ENCODE measurements at places on chromosomes 4 and X.

DNA sequence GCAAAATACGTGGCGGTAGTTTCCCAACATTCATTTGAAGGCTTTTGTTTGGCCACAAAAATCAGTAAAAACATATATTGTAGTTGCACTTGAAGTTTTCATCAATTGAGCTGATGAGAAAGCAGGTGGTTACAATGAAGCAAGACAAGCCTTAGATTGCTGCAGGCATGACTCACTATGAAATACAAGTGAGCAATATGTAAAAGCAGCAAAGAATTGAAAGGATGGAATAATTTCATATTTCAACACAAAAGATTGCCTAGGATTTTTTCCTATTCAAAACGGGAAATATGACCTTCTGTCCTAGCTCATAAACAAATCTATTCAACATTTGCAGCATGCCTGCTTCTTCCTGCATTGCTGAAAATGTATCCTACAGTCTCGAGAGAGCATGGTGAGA lies 190.9 kb upstream of the BANK1 start:
- no peak for DNase-seq

DNA sequence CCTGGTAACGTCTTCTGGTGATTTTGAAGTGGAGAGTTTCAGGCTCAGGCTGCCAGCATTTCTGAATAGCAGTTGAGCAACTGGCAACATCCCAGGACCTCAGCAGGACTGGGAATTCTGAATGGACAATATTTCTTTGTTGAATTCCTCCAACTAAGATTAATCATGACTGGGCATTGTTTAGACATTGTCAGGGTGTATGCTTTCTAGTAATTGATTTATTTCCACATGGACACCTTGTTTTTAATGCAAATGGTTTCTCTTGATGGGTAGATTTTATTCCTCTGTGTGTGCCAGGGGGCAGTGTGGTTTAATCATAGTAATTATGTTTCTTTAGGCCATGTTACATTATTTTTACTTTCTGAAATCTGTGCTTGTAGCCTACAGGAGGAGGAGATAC lies 1004.7 kb upstream of the LCORL start:
- no peak for DNase-seq

GRCh38 chrX:154441984-154442707 lies 1.8 kb upstream of the FAM50A start:
- DNase-seq = no peak

DNA sequence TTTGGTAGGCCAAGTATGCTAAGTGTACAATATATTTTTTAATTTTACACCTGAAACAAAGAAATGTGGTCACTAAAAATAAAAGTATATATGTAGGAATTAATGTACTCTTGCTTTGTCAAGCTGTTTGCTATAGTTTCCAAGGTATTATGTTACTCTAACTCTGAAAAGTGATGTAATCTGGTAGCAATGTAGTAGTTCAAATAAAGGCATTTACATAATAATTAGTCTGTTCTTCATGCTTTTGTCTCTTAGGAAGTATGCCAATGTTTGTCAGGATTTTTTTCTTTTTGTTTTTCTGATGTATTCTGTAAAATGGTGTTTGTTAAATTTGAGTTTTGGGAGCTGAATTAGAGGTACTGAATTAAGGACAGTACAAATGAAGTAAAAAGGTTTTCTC lies 89.5 kb downstream of the PLS3 start:
- DNase-seq = no peak

DNA sequence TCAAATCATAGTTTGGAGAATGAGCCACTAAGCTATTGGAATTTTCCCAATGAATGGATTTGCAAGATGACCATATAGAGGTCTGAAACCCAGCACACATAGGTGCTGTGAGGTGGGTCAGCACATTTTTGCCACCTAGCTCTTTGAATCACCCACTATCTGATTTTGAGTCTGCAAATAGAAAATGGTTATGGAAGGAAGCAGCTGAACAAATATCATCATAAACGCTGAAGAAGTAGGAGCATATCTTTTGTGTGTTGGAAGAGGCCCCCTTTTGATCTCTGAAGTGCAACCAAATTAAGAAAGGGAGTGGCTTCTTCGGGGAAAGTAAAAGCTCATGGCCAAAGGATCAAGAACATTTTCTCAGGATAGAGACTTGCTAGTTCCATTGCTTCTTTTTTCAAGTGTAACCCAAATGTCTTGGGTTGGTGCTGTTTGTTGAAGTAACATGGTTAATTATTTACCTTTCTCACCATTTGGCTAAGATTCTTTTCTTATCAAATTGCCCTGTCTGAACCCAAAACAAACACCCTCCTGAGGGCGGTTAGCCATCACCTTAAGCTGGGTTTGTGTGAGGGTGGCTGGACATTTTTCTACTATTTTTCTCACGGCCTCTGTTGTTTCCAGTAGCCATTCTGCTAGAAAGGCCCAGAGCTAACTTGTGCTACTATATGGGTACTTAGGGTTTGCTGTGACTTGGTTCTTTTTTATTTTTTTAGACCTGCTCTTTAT lies 18.4 kb upstream of the SORBS2 start:
- DNase-seq = no peak

GRCh38 chrX:102959471-102959870 lies 22.4 kb downstream of the RAB40AL start:
- DNase-seq = no peak

GRCh38 chr4:82903737-82904136 lies 3.2 kb downstream of the THAP9 start:
- no peak for DNase-seq

DNA sequence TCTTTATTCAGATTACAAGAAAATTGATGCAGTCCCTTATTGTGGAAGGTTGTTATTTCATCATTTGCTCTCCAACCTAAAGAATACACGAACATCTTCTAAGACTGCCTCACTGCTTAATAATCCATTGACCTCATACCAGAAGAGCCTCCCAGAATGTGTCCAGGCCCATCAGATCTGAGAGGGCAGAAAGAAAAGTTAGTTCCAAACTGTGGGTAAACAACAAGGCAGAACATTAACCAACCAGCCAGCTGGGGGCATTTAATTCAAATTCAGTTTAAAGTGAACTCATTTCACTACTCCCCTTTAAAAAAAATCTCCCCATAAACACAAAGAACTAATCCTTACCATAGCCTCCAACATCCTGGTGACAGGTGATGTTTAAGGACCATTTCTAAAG lies 13.8 kb downstream of the GPC4 start:
- no peak for DNase-seq

DNA sequence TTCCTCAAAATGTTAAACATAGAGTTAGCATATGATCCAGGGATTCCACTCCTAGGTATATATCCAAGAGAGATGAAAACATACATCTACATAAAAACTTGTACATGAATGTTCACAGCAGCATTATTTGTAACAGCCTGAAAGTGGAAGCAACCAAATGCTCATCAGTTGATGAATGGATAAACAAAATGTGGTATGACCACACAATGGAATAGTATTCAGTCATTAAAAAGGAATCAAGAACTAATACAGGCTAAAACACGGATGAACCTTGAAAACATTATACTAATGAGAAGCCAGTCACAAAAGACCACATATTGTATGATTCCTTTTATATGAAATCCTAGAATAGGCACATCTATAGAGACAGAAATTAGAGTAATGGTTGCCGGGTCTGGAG lies 42.7 kb upstream of the IQSEC2 start:
- DNase-seq = no peak

DNA sequence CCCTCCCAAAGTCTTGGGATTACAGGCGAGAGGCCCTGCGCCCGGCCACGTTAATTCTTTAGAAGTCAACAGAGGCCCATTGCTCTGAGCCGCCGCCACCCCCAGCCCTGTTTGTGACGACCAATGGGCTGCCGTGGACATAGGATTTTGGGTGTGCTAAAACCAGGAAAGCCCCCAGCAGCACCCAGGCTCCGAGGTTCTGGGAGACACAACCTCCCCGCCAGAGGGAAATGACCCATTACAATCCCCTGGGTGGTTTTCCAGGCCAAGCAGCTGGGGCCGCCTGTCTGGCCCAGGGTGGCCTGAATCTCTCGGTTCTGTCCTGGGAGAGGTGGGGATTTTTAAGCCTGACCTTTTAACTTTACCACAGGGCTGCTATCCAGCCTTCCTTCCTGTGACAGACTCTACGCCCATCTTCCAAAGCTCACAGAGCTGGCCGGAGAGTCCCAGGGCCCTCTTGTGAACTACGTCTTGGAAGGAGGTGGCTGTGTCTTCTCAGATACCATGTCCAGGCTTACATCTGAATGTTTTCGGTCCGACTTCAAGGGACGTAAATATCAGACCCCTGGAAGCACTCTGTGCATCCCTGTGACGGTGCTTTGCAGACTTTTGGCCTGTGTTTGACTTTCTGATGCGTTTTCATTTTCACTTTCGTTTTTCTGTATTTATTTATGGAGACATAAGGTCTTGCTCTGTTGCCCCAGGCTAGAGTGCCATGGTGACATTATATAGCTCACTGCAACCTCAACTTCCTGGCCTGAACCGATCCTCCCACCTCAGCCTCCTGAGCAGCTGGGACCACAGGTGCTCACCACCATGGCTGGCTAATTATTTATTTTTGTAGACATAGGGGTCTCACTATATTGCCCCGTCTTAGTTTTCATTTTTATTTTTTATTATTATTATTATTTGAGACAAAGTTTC lies 36.0 kb downstream of the P2RY8 start:
- peak; percentile 66 for DNase-seq

DNA sequence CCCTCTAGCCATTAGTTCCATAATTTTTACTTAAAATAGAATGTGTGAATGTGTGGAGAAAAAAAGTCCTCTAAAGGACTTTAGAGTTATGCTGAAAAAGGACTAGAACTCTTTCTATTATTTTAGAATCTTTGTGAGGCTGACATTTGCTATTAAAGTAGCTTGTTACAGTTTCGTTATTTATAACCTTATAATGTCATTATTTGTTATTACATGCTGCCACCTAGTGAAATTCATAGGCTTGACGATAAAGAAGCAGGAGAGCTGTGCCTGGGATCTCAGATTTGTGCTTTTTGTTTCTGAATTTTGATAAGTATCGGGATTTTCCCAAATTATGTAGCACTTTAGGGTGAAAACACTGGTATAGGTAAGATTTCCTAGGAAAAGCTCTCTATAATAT lies 38.5 kb upstream of the TAPT1 start:
- DNase-seq = no peak

DNA sequence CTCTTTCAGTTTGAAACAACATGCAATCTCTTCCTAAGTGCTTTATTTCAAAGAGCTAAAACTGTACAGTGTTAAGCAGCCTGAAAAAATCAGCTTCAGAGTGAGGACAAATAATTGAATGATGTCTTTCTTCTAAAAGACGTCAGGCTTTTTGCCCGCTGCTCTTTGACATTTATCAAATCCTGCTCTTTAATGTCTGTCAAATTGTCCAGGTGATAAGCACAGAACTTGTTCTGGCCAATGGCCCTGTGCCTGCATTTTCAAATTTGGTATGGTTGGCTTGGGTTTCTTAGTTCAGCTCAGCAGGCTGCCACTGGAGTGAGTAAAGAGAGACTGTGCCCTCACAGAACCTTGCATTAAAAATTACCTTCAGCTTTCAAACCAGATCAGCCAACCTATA lies 712.9 kb upstream of the LCORL start:
- DNase-seq = no peak

DNA sequence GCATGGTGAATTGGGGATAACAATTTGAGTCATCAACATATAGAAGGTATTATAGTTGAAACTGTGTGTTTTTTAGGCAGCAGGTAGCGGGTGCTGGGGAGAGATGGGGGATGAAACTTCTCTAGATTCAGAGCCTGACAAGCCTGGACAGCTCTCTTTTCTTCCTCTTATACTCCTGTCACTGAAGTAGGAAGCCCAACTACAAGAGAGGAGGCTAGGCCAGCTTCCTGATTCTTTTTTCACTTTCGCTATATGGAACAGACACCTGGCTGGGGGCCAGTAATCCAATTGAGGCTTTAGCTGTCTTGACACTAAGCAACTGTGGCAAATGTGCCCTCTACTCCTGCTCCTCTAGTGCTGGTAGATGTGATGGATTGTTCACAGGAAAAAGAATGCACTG lies 69.2 kb downstream of the PHKA1 start:
- no peak for DNase-seq

DNA sequence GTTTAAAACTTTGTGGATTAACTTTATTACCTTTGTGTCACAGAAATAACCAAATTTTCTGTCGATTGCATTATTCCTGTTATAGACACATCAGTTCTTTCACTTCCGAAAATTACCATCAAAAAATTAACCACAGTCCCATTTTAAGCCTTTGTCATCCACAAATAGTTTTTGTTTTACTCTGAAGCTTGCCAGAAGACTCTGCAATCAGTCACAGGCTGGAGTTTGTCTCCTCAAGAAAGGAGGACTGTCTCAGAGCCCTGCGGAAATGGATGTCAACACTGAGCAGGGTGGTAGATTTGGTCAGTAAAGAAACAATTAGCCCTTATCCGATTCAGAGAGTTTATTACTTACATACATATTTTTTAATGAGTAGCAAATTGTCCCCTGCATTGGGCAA lies 20.1 kb upstream of the TCEAL4 start:
- DNase-seq = no peak

GRCh38 chr4:12359420-12359819 lies 930.7 kb upstream of the HS3ST1 start:
- DNase-seq = no peak

DNA sequence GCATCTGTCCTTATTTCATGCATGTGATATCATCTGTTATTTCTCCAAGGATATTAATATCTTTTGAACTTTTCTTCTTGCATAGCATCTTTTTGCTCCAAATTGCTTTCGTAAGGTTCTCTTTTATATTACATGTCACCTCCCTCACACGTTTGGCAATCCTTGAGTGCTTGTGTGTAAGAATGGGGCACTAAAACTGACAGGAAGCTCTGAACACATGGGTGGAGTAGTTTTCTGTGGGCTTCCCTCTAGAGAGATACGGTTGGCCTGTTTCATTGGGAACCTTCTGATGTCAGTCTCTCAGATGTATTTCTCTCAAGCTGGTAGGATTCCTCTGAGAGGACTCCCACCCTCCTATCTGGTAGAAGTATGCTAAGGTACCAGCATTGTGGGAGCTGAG lies 223.0 kb downstream of the MID1 start:
- DNase-seq = no peak

DNA sequence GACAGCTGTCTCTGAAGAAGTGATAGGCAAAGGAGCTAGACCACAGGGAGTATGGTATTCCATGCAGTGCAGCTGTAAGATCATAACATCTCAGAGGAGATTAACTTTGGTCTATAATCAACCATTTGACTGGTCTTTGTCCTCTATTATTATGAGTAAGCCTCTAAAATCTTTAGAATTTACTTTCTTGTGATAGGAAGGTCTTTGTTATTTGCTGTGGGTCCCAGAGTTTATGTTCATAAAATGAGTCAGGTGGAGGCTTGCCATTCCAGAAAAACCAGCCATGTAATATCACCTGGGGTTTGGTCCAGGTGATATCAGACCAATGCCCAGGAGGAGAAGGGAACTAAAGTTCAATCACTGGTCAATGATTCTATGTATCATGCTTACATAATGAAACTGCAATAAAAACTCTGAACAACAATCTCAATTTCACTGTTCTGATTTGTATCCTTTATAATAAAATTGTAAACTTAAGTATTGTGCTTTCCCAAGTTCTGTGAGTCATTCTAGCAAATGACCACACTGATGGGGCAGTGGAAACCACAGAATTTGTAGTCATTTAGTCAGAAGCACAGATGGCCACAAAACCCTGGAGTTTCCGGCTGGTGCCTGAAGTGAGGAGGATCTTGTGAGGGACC lies 239.6 kb upstream of the TRAM1L1 start:
- no peak for DNase-seq

GRCh38 chrX:125203737-125204578 lies 115.7 kb upstream of the TEX13C start:
- peak; percentile 24 for DNase-seq

- peak; percentile 71 for DNase-seq
Measured at GRCh38 chrX:24081661-24082154, 27.0 kb downstream of the EIF2S3 start.

- no peak for DNase-seq
Measured at GRCh38 chrX:119970574-119970973, 27.0 kb upstream of the NKAP start.

- DNase-seq = no peak
Measured at GRCh38 chr4:87749883-87750282, 49.5 kb upstream of the IBSP start.
